ENCODE measurements at places on chromosomes 6 and 20. TPM values are rescaled to one million over a fixed set of nuclear protein-coding genes. Genes with fewer than 3 reads are reported as not detected.

BPI gene
- not detected for total RNA-seq

GSTA2 gene
- 65.4 TPM for total RNA-seq

BPIFA1 gene
- not detected for total RNA-seq

LAMP5 gene
- total RNA-seq = not detected

DNA sequence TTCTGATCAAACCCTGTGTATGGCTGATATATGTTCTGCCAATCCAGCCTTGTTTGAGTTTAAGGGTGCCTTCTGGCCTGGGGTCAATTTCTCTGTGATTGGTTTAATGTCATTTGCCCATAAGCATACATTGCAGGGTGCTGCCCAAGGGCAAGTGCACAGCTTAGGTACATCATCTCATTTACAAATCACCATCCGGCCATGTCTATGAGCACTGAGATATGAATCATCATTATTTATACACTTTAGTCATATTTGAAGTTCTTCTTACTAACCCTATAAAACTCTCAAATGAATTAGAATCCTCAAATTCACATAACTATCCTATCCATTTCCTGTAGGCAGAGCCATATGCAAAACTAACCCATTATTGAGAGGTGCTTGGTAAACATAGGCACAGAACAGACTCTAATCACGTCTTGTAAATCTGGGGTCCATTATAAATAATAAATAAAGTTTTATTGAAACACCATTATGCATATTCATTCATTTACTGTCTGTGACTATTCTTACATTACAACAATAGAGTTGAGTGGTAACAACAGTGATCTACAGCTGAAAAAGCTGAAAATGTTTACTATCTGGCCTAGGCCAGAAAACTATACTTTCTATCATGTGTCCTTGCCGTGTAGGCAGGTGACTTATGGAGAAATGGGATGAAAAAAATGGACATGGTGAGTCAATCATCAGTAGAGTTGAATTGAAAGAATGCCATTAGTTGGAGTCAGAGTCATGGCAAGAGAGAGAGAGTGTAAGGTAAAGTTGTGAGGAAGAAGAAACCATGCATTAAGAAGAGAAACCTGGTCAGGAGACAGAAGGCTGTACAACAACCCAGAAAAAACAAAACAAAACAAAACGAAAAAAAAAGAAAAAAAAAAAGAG lies 25.0 kb downstream of the KCNQ5 start:
- DNase-seq = no peak

DNA sequence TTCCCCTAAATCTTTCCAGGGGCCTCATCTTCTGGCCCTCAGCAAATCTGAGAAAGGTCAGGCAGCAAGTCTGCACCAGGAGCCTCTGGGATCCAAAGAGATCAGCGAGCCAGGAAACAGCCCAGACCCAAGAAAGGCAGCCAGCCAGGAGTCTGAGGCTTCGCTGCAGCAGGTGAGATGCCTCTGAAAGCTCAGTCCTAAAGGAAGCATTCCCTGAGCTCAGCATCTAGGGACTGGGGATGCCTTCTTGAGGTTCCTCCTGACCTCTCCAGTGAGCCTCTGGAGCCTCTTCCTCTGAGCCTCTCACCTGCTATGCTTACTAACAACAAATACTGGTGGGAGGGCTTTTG lies 118.8 kb upstream of the MAFB start:
- DNase-seq = no peak

DNA sequence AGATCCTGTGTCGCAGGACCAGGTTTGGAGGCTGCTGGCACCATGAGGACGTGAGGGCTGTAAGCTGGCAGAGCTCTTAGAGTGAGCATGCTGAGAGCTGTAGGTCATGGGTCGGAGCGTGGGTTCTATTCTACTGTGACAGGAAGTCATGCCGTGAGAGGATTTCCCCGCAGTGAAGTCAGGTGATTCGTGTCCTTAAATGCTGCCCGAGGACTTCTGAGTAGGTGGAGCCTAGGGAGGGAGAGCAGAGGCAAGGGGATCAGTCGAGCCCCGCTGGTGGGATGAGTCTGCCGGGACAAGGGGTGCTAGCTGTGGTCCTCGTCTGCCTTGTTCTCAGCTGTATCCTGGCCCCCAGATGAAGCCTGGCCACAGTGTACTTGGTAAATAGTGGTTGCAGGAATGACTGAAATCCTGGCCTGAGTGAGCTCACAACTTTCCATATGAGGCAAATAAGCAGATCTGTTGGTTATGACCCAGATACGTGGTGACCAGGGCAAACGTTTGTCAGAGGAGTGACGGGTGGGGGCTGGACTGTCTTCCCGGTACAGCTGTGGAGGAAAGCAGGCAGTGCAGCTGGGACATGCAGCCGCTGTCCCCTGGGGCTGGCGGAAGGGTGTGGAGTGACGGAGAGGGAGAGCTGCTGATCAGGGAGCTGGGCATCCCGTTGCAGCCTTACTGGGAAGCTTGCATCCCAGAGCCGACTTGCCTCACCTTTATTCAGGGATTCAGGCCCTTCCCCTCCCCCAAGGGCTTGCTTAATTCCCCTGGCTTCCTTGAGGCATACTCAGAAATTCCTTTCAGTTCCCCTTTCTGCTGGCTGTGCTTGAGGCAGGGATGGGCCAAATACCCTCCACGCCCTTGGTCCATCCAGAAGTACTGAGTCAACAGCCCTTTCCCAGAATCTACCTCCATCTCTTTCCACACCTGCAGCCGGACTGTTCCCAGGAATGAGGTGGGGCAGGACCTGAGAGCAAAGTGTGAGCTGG lies 250.9 kb upstream of the RREB1 start:
- peak; percentile 58 for DNase-seq

DNA sequence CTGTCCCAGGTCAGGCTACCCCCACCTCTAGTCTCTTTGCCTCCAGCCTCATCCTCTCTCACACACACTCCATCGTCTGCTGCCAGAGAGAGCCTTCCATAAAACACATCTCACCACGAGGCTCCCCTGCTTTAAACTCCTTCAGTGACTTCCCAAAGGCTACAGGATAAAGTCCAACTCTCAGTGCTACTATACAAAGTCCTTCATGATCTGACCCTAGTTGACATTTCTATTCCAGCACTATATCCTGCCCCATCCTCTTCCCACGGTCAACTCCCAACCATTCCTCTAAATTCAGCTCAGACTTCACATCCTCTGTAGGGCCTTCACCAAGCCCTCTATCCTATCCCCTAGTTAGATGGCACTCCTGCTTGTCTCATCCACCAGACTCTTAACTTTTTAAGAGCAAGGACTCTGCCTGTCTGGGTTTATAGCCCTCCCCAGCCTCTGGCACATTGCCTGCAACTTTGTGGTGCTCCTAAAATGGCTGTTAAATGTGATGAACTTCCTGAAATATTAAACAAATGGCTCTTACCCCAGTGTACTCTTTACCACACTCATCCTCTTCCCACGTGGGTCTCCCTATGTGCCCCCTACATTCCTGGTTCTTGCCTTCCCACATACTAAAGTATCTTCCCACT lies 36.1 kb downstream of the KIF16B start:
- DNase-seq = no peak

GRCh38 chr6:84709121-84709520 lies 55.3 kb downstream of the TBX18 start:
- no peak for DNase-seq

GRCh38 chr6:21586740-21587178 lies 6.8 kb upstream of the SOX4 start:
- DNase-seq = no peak

GRCh38 chr20:6767536-6768227 lies at the start of gene BMP2:
Gene BMP2, plus strand, starts transcription at chr20:6767686. Its CDS starts 2,441 bp downstream, at chr20:6770127.
- DNase-seq = peak; percentile 63

- no peak for DNase-seq
These were observed 54.9 kb upstream of the PLEKHG1 start for GRCh38 chr6:150544793-150545192.

DNA sequence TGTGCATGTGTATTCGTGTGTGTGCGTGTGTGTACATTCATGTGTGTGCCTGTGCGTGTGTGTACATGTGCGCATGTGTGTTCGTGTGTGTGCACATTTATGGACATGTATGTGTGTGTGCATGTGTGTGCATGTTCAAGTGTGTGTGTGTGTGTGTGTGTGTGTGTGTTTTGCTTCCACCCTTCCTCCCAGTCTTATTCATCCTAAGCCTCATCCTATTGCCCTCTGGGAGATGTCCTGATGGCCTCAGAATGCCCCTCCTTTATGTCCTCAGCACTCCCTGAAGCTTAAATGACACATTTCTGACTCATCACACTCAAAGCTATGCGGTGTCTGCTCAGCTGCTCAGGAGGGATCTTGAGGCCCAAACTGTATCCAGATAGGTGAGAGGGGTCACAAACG lies 76.6 kb upstream of the CCDC167 start:
- DNase-seq = no peak

All from Caco-2 (cell line).